ENCODE measurements at places on chromosomes 1 and 21. TPM values are rescaled to one million over a fixed set of nuclear protein-coding genes. Genes with fewer than 3 reads are reported as not detected.

The OR2L13 gene
- not detected for polyA plus RNA-seq

The SLC1A7 gene
- polyA plus RNA-seq: 0.05 TPM

The LIN28A gene
- polyA plus RNA-seq: not detected

The S100A7 gene
- polyA plus RNA-seq: 115 TPM

The ADAMTS1 gene
- 5.2 TPM for polyA plus RNA-seq

The TMEM269 gene
- 0.01 TPM for polyA plus RNA-seq

The PFDN2 gene
- 186 TPM for polyA plus RNA-seq

The COL16A1 gene
- polyA plus RNA-seq: 12.2 TPM

The AK4 gene
- polyA plus RNA-seq: 24.0 TPM

The IFNLR1 gene
- polyA plus RNA-seq: 2.2 TPM

The RNU1-2 gene
- polyA plus RNA-seq: not detected

The CA14 gene
- polyA plus RNA-seq: 0.06 TPM

The LAD1 gene
- 275 TPM for polyA plus RNA-seq

The CHD5 gene
- polyA plus RNA-seq: 0.16 TPM

The OR10X1 gene
- not detected for polyA plus RNA-seq

The OR2M3 gene
- not detected for polyA plus RNA-seq

The AADACL3 gene
- not detected for polyA plus RNA-seq

The C1orf87 gene
- polyA plus RNA-seq: not detected

The PTGFRN gene
- 25.9 TPM for polyA plus RNA-seq

The MTARC2 gene
- 5.0 TPM for polyA plus RNA-seq

The FAM110D gene
- 0.94 TPM for polyA plus RNA-seq

The MROH7 gene
- polyA plus RNA-seq: 0.80 TPM

The AUNIP gene
- polyA plus RNA-seq: 1.1 TPM

The LHX8 gene
- 0.28 TPM for polyA plus RNA-seq

The HSD3B2 gene
- polyA plus RNA-seq: 0.07 TPM

The CFHR3 gene
- not detected for polyA plus RNA-seq

The NBPF15 gene
- 16.2 TPM for polyA plus RNA-seq

The SMCP gene
- polyA plus RNA-seq: not detected

The TCHHL1 gene
- not detected for polyA plus RNA-seq

The CFAP126 gene
- not detected for polyA plus RNA-seq

The GJB4 gene
- 2.3 TPM for polyA plus RNA-seq

The A3GALT2 gene
- polyA plus RNA-seq: 0.04 TPM

The FMO5 gene
- 0.69 TPM for polyA plus RNA-seq

The SYTL1 gene
- 302 TPM for polyA plus RNA-seq

The CCDC17 gene
- polyA plus RNA-seq: 0.54 TPM

The F3 gene
- polyA plus RNA-seq: 28.7 TPM

The ADAMTSL4 gene
- polyA plus RNA-seq: 43.2 TPM

The MR1 gene
- polyA plus RNA-seq: 7.5 TPM

The PGBD2 gene
- polyA plus RNA-seq: 3.8 TPM

The TARBP1 gene
- polyA plus RNA-seq: 16.8 TPM

The RBM11 gene
- polyA plus RNA-seq: 0.92 TPM

The NMNAT2 gene
- polyA plus RNA-seq: 0.06 TPM

The TFAP2E gene
- polyA plus RNA-seq: 1.0 TPM

The SNAP47 gene
- 11.4 TPM for polyA plus RNA-seq

The SEMA6C gene
- polyA plus RNA-seq: 7.2 TPM

The LORICRIN gene
- polyA plus RNA-seq: 0.28 TPM

The RALGPS2 gene
- polyA plus RNA-seq: 7.6 TPM

The AKNAD1 gene
- 3.3 TPM for polyA plus RNA-seq

The PLEKHA6 gene
- 36.3 TPM for polyA plus RNA-seq

The C4BPB gene
- polyA plus RNA-seq: 0.08 TPM

The TSTD1 gene
- 117 TPM for polyA plus RNA-seq

The EPS8L3 gene
- polyA plus RNA-seq: 0.28 TPM

The KIAA0040 gene
- polyA plus RNA-seq: 2.3 TPM

The FRRS1 gene
- 2.3 TPM for polyA plus RNA-seq

Measured in esophagus (tissue), 2 donors.